SW 1271 (cell line): ENCODE measurements at places on chromosomes 3 and 15.

DNA sequence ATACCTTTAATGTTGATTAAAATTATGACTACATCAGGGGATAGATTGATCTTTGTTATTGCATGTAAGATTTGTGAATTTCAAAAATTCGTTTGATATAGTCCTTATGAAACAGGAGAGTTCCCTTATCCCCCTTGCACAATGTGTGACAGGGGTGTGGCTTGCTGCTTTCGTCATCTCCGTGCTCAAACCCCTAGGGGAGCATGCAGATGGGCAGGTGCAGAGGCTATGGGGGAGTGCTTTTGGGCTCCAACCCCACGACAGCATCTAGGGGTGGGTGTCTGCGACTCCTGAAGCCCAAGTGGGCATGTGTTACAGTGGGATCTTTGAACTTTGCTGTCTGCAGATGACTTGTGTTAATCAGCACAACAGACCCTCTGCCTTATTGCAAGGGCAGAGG, 360.1 kb upstream of the GOLIM4 start:
- DNase-seq = no peak

GRCh38 chr15:100762913-100763834, 116.5 kb upstream of the ALDH1A3 start:
- DNase-seq = no peak

DNA sequence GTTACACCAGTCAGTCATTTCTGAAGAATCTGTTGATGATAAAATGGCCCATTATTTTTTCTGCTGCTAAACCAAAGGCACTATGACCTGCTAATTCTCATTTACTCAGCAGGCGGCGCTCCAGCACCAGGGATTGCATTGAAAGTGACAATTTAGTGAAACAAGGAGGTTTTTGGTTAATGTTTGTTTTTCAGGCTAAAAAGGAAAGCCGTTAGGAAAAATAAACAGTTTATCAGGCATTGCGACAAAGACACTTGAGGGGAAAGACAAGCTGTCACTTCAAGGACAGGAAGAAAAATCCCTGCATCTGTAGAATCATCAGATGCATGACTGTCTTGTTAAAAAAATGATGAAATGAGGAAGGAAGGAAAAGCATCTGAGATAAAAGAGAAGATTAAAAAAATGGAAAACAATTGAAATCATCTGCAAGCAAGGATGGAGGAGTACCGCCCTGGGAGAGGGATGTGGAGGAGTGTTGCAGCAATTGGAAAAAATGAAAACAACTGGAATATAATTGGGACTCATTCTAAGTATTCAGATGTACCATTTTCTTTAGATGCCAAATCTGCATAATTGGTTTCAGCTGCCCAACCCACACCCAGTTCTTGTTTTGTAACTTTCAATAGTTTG, 54.0 kb downstream of the NR1D2 start:
- DNase-seq = no peak

DNA sequence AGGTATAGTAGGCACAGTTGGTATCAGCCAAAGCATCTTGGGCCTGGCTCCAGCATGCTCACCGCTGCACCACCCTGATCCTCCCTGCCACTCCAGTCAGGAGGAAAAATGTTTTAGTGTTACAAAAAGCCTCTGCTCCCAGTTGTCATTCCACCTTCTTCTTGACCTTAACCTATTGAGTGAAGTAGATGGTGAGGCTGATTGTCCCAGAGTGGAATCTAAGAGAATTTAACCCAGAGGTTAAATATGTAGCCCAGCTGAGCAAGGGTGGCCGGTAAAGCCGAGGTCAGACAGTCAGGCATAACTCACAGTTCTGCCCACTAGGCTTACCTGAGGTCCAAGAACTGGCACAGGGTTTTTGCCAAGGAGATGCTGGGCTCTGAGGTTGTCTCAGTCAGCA, 30.7 kb upstream of the TNIK start:
- DNase-seq = no peak

- DNase-seq = no peak
Observed at GRCh38 chr3:165459924-165460835, 264.0 kb upstream of the SLITRK3 start.

DNA sequence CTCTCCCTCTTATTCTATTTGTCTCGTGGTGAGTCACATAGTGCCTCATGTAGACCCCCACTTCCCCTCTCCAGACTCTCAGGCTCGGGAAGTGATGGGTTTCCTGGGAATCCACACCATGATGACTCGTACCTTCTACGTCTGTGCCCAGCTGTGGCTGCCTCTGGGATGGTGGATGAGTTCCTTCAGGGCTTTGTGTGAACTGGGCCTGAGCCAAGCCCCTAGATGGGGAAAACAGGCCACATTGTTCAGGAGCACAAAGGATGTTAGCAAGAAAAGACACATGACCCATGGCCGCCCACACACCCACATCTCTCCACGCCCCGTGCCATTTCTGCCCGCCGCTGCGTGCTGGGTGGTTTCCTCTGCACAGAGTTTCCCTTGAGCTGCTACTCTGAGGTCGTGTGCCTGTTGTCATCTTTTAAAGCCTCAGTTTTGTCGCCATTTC, 10.5 kb downstream of the ISG20 start:
- peak; percentile 80 for DNase-seq

- DNase-seq = no peak
Observed at GRCh38 chr3:128077665-128078064, 25.4 kb downstream of the SEC61A1 start.

DNA sequence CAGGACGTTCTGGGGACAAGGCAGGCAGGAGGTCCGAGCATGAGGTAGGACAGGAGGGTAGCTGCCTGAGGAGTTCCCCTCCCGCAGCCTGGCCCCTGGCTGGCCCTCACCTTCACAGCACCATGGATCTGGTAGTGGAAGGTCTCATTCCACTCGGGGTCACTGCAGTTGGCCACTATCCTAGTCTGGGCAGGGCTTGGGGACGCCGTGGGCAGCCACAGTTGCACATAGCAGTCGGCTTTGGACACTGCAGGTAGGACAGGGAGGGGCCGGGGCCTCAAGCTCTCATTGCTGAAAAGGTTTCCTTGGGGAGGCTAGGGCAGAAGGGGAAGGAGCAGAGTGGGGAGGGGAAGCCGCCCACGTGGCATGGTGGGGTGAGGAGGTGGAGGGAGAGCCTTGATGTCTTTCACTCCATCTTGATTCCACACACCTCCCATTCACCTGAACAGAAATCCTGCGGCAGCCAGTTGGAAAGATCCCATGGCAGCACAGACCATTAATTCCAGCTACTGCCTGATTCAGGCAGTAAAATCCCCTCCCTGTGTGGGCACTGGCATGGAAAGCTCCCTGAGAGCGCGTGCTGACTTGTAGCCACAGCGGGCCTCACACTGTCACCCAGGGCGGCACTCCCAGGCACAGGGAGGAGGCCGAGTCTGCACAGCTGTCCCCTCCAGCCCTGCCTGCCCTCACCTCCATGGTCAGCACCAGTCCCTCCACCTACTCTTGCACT, 2.1 kb downstream of the PLA2G4F start:
- DNase-seq = no peak

DNA sequence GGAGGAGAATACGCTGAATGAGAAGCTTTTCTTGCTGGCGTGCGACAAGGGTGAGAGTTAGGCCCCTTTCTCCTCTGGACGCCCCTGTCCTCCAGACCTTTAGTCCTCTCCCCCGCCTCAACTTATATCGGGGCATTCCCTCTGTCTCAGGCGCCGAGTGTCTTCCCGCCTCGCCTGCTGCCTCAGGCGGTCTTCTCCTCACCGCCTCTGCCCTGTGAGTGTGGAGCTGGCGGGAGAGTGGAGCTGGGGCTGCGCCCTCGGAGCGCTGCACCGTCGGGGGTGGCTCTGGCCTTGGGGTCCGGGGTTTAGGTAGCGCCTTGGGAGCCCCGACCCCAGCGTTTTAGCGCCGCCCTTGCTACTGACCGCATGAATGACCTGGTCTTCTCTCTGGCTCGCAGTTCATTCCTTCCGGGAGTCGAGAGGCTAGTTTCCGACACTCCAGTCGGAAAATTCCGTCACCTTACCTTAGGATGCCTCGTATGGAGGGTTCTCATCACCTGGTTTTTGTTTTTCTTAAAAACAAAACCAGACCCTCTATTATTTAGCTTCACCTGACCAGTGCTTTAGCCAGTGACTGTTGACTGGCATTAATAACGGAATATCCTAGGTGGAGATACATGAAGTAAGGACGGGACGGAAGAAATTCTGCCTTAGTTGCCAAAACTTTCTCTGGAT, 985 bp downstream of the TRPC1 start:
- DNase-seq = peak; percentile 67
